ENCODE measurements at places on chromosomes 7 and 10. TPM values are rescaled to one million over a fixed set of nuclear protein-coding genes. Genes with fewer than 3 reads are reported as not detected.

SEMA3A gene
- 14.3 TPM for polyA plus RNA-seq

CHST3 gene
- 12.3 TPM for polyA plus RNA-seq

TMEM213 gene
- 0.76 TPM for polyA plus RNA-seq

OR2A42 gene
- polyA plus RNA-seq = 3.1 TPM

STEAP2 gene
- 7.0 TPM for polyA plus RNA-seq

MTERF1 gene
- 23.5 TPM for polyA plus RNA-seq

FAM25C gene
- polyA plus RNA-seq = not detected

DNA sequence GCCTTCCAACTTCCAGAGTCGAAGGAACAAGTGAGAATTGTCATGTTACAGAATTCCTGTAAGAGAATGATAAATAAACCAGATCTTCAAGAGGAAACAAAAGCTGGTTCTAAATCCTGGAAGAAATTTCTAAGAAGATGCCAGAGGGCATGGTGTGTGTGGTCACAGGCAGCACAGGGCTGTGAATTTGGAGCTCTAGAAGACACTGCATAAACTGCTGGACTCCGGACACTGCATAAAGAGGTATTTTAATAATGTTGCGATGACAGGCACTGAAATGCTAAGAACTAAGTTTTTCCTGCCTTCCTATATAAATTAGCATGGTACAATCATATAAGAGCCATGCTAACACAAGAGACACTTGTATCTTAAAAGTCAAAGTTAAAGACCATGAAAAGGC lies 86.0 kb downstream of the LARP4B start:
- DNase-seq = no peak

- DNase-seq = no peak
These were observed 90.9 kb downstream of the SH3PXD2A start for GRCh38 chr10:103764296-103765088.

GRCh38 chr7:17952387-17952786 lies 12.1 kb upstream of the SNX13 start:
- DNase-seq = no peak

DNA sequence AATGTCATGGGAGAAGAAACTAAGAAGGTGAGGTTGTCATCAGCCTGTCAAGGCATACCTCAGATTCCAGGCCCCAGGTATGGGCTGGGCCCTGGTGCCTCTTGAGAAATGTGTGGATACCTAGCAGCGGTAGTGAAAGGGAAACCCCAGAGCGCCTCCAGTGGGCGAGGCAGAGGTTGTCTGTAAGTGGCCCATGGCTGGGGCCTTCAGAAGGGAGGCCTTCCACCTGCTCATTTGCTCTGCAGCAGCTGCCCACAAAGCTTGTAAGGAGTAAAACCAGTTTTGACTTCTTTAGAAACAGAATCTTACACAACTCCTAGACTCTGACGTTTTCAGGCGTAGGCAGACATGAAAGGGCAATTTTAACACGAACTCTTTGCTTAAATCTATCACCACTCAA lies 509.9 kb downstream of the PARD3 start:
- peak; percentile 74 for DNase-seq

- no peak for DNase-seq
These were observed 19.9 kb downstream of the ANKRD22 start for GRCh38 chr10:88831709-88832108.

DNA sequence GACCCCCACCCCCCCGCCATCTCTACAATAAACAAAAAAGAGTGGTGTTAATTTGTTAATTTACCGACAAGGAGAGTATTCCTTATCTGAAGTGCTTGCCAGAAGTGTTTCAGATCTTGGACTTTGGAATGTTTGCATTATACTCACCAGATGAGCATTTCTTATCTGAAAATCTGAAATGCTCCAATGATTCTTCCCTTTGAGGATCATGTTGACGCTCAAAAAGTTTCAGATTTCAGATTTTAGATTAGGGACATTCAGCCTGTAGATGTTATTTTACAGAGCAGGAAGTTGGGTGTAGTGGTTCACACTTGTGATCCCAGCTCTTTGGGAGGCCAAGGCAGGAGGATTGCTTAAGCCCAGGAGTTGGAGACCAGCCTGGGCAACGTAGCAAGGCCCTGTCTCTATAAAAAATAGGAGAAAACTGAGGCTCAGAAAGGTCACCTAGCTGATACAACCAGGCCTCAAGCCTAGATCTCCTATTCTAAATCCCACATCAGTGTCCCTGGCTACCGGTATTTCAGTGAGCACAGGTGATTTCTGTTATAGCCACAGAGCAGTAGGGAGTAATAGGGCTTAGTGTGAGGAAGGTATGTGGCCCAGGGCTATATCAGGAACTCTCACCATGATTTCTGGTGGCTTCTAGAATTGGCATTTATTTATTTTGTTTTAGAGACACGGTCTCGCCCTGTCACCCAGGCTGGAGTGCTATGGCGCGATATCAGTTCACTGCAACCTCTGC lies 35.4 kb downstream of the TMEM120A start:
- DNase-seq = no peak

DNA sequence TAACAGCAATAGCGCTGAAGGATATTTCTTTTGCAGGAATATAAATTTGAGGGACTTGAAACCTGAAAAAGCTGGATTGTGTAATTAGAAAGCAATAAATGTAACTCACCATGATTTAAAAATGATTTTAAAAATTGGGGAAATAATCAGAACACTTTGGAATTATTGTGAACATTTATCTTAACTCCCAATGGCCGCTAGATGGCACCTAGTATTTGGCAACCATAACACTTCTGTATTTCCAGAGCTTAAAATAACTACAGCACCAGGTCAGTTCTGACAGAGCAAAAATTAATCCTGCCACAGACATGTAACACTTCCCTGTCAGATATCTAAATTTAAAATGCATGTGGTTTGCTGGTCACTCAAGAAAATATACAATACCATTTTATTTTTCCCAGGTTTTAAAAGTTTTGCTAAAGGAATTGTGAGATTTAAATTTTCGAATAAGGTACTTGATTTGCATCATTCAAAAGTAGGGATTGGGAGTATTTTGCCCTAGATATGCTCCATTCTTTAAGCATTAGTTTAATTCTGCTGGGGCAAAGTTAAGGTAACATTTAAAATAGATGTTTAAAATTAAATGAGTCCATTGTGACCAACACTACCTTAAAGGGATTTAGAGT lies 144.5 kb downstream of the PPP1R3A start:
- no peak for DNase-seq

GRCh38 chr10:34370126-34370525 lies 445.0 kb downstream of the PARD3 start:
- DNase-seq = no peak

DNA sequence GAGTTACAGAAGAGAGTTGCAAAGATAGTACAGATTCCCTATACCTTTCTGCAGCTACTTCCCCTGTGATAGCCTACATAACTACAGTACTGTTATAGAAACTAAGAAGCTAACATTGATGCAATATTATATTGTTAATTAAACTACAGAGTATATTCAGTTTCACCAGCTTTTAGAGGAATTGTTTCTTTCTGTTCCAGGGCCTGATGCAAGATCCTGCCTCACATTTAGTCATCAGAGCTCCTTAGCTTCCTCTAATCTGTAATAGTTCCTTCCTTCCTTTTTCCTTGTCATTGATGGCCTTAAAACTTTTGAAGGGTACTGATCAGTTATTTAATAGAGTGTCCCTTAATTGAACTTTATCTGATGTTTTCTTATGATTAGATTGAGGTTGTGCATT lies 56.8 kb downstream of the SDHAF3 start:
- DNase-seq = no peak

DNA sequence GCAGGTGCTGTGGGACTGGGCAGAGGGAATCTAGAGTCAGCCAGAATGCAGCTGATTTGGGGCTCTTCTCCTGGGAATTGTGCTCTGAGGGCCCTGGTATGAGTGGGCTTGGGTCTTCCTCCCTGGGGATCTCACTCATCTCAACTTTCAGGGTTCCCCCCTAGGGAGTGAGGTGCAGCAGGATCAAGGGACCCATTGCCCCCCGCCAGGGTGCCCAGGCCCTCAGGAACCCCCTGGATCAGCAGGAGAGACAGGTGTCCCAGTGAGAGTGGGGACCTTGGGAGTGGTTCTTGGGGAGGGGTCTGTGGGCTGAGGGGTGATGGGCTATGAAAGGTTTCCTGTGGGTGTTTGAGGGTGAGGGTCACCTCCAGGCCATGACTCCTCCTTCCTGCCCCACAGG lies 17.6 kb upstream of the VOPP1 start:
- DNase-seq = peak; percentile 35

GRCh38 chr7:713488-714230 lies 12.8 kb upstream of the DNAAF5 start:
- DNase-seq = peak; percentile 18

DNA sequence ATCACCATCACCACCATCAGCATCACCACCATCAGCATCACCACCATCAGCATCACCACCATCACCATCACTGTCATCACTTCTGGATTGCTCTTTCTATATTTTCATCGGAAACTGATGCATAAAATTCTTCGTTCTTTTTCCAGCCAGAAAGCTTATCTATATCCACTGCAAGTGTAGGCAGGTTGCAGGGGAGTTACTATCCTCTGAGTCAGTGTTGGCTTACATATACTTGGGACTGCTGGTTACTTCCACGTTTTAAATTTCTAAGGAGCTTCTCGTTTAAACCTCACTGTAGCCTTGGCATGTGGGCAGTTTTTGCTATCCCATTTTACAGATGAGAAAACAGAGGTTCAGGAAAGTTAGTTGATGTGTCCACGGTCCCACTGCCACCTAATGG lies 66.1 kb downstream of the FOXL3 start:
- no peak for DNase-seq

DNA sequence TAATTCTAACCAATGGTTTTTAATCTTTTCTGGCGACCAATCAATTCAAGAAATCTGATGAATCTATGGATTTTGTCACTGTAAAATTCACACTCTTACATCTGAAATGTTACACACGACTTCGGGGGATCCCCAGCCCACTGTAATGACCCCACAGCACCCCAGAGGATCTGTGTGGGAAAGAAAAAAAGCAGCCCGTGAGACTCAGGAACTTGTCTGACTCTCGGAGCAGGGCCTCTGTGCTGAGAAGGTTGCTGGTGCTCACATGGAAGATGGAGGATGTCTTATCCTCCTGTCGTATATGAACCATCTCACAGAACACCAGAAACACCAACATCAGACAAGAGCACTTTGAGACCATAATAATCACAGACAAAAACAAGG lies 228.4 kb upstream of the INHBA start:
- no peak for DNase-seq

GRCh38 chr7:55538538-55538937 lies 33.8 kb downstream of the VOPP1 start:
- no peak for DNase-seq

GRCh38 chr7:150502519-150502918 lies 12.2 kb upstream of the GIMAP7 start:
- DNase-seq = no peak

GRCh38 chr10:49324711-49325110 lies 25.7 kb downstream of the C10orf71 start:
- DNase-seq = no peak

DNA sequence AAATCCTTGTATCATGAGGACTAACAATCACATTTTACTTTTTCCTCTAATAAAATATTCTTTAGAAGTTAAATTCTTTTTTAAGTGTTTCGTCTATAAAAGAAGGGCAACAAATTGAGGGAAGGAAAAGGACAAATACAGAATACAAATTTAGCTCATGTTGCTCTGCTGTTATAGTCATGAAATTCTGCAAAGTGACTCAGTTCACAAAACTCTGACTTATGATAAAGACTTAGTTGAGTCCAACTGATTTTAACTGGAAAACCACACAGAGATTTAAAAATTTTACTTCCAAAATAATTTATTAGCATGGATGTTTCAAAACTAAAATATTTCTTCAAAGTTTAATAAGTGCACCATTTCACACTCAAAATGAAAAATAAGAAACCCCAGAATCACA lies 75.0 kb upstream of the GPR22 start:
- no peak for DNase-seq

DNA sequence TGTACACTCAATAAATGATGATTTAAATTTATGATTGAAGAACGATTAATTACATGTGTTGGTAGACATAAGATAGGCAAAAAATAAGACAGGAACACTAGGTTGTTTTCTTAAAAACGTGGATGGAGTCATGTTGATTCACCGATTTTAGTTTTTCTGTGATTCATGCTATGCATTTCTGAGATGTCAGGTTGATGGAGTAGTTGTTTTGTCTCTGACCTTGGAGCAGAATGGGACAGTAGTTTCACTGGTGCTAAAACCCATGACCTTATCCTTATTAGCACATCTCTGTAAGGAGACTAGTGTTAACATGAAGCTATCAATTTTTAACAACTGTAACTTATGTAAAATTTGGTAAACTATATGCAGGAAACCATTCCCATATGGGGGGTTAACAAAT lies 611.6 kb upstream of the FZD8 start:
- no peak for DNase-seq

DNA sequence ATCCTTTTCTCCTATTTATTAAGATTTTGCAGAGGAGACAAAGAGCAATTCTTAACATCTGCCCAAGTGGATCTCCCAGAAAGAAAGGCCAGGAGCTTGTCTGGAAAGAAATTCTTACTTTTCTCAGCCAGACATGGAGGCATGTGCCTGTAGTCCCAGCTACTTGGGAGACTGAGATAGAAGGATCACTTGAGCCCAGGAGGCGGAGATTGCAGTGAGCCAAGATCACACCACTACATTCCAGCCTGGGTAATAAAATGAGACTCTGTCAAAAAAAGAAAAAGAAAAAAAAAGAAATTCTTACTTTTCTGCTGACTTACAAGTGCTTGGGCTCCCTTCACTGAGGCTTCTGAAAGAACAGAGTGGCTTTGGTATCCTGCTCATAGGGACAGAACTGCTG lies 2.4 kb upstream of the CYP3A43 start:
- no peak for DNase-seq

DNA sequence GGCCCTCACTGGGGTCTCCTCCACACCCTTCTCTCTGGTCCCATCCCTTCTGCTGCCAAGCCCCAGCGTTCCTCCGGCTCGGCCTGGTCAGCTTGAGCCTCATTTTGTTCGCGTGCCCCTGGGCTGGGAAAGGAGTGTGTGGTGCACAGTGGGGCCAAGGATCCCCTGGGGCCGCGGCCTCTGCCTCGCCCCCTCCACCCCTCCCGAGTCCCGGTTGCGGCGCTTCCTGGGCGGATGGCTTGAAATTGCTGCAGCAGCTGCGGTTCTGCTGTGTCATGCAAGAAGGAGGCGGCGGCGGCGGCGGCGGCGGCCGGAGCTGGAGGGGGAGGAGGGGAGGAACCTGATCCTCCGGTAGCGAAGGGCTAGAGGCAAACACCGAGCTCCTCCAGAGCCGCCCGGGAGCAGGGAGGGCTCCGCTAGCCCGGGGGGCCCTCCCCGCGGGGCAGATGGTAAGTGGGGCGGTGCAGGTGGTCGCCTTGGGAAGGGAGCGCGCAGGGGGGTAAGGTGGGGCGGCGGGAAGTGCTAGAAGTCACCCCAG lies 217.8 kb upstream of the MKLN1 start:
- DNase-seq = peak; percentile 86

- DNase-seq = no peak
These were observed 66.3 kb upstream of the IL6 start for GRCh38 chr7:22660732-22661131.

GRCh38 chr7:26321435-26321834 lies 29.8 kb downstream of the SNX10 start:
- no peak for DNase-seq

- no peak for DNase-seq
These were observed 10.6 kb downstream of the INTS1 start for GRCh38 chr7:1493571-1493970.

Data from left lung (tissue), 14 donors.